ENCODE measurements at places on chromosomes 3 and 15.

- DNase-seq = no peak
Observed at GRCh38 chr3:158337110-158337509, 227.2 kb downstream of the RSRC1 start.

DNA sequence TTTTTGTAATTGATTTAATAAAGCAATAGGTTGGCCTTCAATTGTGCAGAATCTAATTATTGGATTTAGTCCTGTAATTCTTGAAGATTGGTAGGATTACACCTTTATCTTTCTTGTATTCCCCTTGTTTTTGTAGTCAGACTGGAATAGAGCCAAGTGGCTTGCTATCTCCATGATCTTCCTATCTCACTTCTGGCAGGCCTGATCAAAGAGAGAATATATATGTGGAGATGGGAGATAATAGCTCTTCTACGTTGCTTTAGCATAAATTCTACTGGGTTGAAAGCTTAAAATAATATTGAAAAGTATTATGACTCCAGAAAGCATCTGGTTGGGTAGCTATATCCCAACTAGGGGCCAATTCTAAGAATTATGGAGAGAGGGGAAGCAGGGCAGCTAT lies 16.9 kb upstream of the IFT57 start:
- DNase-seq = no peak

GRCh38 chr3:193116871-193117270 lies 124.2 kb upstream of the PLAAT1 start:
- no peak for DNase-seq

- DNase-seq = no peak
Observed at GRCh38 chr15:27358751-27359434, 387.9 kb downstream of the GABRG3 start.

DNA sequence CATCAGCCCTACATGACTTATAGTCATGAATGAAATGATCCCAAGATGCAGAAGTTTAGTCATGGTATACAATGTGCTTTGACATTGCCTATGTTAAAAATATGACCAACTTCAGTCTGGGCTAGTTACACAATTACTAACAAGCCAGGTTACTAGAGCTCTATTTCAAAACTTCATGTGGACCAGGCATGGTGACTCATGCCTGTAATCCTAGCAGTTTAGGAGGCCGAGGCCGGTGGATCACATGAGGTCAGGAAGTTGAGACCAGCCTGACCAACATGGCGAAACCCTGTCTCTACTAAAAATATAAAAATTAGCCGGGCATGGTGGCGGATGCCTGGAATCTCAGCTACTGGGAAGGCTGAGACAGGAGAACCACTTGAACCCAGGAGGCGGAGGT lies 613.0 kb downstream of the CADM2 start:
- DNase-seq = no peak

DNA sequence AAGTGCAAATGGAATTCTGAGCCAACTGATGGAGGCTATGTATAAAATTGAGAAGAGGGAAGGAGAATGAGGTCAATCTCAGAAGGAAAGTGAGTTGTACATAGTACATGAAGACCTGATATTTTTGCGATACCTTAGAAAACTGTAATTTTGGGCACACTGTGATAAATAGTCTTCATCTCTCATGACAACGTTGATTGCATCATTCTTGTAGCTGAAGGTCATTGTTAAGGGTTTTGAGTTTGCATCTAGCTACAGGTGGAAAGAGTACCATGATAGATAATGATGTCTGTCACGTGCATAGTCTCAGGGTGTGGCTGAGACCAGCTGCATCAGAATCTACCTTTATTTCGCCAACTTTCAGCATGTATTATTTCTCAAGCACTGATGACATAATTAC lies 435.4 kb upstream of the MDFIC2 start:
- no peak for DNase-seq

- no peak for DNase-seq
Observed at GRCh38 chr3:177512945-177513814, 315.9 kb upstream of the TBL1XR1 start.

GRCh38 chr3:43217633-43218032 lies 68.7 kb upstream of the SNRK start:
- no peak for DNase-seq

DNA sequence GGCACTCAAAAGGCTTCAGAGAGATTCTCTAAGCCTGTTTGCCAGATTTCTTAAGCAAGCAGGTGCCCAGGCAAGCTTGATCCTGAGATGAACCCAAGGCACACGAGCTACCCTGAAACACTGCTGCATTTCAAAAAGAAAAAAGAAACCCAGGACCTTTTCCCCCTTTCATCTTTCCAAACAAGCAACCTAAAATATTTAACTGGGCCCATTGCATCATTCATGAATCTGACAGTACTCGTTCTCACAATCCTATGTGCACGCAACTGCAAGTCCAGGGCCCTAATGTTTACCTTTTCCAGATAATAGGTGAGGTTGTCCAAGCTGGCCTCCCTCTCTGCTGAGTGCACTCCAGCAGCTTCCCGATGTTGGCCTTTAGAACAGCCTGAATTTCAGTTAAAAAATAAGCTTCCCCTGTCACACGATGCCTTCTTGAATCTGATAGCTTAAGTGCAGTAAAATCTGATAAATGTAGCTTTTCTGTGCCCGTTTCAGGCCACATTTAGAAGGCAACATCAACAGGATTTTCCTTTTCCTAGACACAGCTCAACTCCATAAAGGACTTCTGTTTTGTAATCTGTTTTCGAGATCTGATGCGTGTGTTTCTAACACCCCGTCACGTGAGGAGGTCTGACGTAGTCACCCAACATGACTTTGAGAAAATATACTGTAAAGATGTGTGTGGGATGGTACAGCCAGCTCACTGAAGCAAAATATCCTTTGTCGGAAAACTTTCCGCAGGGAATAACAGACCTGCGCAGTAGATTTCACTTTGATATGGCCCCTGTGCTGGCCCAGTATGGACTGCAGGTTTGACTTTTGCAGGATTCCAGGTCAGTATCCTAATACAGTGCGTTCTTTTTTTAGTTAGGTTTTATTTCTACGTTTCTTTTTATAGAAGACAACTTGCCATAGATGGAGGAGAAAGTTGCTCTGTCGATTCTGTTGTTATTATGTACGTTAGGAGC lies 55.1 kb upstream of the RASA2 start:
- no peak for DNase-seq

DNA sequence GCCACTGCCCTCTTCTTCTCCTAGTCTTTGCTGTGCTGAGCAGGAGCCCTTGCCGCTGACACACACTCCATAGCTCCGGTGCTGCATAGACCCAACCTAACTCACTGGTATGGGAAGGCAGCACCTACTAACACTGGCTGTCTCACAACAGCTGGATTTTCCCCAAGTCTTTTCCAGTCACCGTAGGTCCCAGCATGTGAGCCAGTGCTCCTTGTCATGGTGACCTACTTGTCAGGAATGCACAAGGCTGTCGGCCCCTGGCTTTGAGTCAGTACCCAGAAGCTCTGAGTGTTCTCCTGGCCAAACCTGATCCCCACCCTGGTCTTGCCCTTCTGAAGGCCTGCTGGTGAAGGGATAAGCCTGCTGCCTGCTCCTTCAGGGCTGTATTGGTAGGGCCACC lies 25.7 kb downstream of the AMOTL2 start:
- no peak for DNase-seq

DNA sequence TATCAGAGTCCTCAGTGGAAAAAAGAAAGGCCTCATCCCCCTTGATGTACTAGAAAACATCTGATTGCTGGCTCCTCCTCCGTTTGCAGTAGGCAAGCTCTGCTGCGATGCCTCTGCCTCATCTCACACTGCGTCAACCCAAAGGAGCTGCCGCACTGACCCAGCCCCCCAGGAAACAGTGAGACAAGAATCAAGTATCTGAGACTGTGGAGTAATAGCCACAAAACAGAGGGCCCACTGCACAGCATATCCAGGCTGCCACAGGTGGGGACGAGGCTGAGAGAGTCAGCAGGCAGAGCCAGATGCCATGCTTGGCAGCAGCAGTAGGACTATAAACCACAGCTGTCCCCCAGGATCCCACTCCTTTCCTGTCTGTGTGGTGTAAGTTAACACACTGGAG lies 165.9 kb downstream of the STAC start:
- no peak for DNase-seq

- DNase-seq = no peak
Observed at GRCh38 chr3:99681512-99681911, 43.1 kb downstream of the COL8A1 start.

- no peak for DNase-seq
Observed at GRCh38 chr3:123394391-123395020, 54.4 kb downstream of the ADCY5 start.

- no peak for DNase-seq
Observed at GRCh38 chr3:139434764-139435307, 41.5 kb downstream of the RBP2 start.

- DNase-seq = no peak
Observed at GRCh38 chr3:109364088-109364487, 26.7 kb upstream of the DPPA4 start.

GRCh38 chr15:64013179-64014062 lies 32.9 kb downstream of the DAPK2 start:
- no peak for DNase-seq

- DNase-seq = no peak
Observed at GRCh38 chr15:43920254-43920600, 93.4 kb downstream of the WDR76 start.

GRCh38 chr3:53092942-53093341 lies 37.3 kb downstream of the RFT1 start:
- no peak for DNase-seq

- no peak for DNase-seq
Observed at GRCh38 chr15:100020189-100020588, 287.0 kb upstream of the LYSMD4 start.

GRCh38 chr3:129013491-129013891 lies 12.4 kb downstream of the EFCC1 start:
- no peak for DNase-seq

GRCh38 chr15:85396554-85396953 lies 16.2 kb downstream of the AKAP13 start:
- DNase-seq = no peak

DNA sequence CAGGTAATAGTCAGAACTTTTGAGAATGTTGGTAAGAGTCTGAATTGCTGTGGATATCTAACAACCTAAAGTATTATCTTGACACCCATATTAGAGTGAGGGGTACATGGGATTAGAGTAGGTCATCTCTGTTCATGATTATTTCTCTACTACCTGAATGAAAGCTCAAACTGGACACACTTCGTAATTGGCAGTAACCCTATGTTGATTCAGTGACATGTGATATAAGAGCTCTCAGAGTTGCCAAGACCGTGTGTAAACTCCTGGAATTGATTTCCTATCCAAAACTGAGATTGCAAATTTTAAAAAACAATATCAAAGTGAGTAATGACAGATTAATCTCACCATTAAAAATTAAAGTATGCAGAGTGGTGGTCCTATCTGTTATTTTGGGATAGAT lies 214.8 kb upstream of the ARHGEF26 start:
- DNase-seq = no peak

GRCh38 chr15:90318591-90318990 lies 33.5 kb upstream of the ZNF774 start:
- DNase-seq = no peak

DNA sequence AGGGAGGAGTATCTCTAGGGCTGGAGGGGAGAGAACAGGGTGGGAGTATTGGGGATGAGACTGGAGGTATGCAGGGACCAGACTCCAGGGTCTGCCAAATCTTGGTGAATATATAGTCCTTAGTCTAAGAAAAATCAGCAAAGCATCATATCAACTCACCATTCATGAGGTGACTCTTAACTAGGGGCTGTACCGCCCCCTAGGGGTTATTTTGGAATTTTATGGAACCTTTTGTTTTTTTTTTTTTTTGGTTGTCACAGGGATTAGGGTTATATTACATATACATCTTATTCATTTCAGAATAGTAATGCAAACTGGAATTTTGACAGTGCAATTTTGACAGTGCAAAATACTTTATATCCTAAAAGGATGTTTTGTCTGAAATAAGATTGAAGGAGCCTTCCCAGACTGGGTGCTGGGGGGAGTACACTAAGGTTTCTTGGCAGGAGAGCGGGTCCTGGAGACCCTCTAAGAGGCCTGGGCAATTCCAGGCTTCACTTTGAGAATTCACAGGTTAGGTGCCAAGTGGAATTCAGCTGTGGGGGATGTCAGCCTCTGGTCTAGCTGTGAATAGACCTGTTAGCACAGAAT lies 7.5 kb downstream of the CMTM7 start:
- DNase-seq = peak; percentile 69

- no peak for DNase-seq
Observed at GRCh38 chr15:35293353-35294130, 208.4 kb upstream of the NANOGP8 start.

GRCh38 chr3:173214576-173214975 lies 73.5 kb upstream of the SPATA16 start:
- DNase-seq = no peak

DNA sequence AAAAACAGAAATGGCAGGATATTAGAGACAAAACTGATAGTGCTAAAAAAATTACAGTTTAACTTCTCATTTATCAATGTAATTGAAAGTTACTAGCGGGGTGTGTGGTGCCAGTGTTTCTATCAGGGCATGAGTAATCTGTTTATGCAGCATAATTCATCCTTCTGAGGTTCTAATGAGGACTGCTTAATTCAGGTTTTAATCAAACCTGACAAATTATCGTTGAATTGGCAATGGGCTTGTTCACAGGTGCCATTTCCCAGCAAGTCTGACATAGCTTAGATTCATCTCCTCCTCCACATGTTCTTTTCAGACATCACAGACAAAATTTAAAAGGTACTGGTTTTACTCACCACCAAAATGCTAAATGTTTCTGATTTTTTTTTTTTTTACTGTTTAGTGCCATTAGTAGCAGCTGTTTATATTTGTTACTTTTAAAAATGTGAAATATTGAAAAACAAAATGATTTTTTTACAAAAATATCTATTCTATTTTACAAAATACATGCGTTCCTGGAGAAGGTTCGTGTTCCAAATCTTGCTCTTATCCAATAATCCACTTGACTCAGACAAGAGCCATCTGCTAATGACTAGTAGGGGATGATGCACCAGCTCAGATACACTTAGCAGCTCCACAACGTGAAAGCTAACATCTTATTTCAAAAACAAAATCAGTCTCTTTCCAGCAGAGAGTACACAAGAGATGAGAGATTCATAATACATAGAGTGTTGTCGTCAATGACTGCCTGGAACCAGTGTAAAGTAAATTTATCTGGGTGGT lies 447.7 kb upstream of the DPPA4 start:
- no peak for DNase-seq

- no peak for DNase-seq
Observed at GRCh38 chr15:62020576-62021160, 39.6 kb downstream of the VPS13C start.

DNA sequence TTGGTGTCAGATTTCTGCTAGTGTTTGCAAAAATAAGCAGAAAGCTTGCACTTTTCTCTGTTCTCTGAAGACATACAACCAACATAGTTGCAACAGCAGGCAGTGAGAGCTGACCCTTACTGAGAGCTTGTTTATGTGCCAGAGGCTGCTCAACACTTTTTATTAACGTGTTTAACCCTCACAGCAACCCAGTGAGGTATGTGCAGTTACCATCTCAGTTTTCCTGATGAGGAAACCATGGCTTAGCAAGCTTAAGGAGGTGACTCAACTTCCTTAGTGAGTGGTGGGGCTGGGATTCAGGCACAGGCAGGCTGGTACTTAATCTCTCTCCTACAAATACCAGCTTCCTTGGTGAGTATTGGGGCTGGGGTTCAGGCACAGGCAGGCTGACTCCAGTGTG lies 158.1 kb upstream of the CTDSPL start:
- no peak for DNase-seq

GRCh38 chr3:94301366-94301765 lies 238.5 kb downstream of the NSUN3 start:
- DNase-seq = no peak

- DNase-seq = no peak
Observed at GRCh38 chr3:37477711-37478487, 303.5 kb upstream of the LRRFIP2 start.
